Astrocyte (in vitro differentiated cells and primary cell): ENCODE measurements at places on chromosomes 2 and 18. TPM values are rescaled to one million over a fixed set of nuclear protein-coding genes. Genes with fewer than 3 reads are reported as not detected.

CAPN10 gene
- 22.7 and 24.9 TPM in 2 replicates for total RNA-seq

- DNase-seq = no peak
These were observed 168.6 kb downstream of the HDAC4 start for GRCh38 chr2:239232195-239232578.

DNA sequence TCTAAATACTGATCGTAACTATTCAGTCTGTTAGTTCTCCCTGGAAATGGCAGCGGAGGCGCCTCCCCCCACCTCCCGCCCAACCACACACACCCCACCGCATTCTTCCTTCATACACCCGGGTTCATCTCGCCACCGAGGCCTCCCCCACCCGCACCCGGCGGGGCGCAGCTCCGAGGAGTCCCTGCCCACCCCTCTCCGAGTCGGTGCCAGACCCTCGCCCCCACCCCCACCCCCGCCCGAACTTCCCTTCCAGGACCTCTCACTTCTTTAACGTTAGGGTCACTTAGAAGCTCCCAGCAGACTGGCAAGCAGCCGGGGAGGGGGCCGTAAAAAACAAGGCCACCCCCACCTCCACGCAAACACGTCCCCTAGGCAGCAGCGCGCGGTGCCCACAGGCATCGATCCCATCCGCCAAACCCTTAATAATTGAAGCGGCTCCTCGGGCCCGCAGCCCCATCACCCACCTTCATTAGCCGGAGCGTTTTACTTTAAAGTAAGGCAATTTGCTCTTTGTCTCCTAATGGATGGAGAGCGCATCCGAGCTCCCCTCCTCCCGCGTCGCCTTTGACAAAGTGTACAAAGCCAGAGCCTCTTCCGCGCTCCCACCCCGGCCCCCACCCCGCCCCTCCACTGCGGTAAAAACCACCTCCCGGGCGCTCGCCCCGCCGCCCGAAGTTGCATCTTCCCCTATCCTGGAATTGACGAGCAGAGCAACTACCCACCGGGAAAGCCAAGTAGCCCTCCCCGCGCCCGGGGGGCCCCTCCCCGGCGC, 624 bp downstream of the ZNF516 start:
- peak; percentile 32 for DNase-seq

DNA sequence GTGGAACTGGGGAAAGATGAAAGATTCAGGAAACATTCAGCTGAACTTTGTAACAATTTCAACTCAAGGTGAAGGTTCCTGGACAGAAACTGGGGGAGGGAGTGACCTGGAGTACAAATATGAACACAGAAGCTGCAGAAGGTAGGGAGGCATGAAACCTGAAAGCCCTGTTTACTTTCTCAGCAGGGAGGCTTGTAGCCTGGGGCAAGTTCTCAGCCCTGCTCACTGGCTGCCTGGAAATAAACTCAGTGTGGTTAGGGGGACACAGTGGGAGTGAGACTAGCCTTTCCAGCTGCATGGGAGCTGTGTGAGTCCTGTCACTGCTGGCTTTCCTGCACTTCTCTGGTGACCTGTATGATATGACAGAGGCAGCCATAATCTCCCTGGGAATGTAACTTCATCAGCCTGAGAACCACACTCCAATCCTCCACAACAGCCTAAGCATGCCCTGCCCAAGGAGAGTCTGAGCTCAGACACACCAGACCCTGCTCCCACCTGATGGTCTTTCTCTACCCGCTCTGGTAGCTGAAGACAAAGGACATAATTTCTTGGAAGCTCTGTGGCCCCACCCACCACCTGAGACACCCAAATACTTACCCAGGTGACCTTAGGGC, 77.0 kb downstream of the ZSWIM2 start:
- no peak for DNase-seq

DNA sequence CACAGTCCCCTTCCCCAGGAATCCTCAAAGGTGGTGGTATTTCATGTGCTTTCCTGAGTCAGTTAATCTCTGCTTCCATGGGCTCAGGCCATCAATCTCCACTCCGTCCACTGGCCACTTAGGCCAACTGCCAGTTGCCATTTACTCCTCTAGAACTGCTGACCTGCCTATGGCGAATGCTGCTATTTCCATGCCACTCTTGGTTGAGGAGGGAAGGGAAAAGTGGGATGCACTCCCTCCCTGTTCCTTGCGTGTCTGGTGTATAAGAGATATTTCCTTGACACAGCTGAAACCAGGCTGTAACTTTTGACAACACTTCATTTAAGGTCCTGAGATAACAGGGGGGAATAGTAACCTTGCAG, 261.5 kb downstream of the MREG start:
- DNase-seq = peak; percentile 60

- DNase-seq = peak; percentile 56
These were observed 62.8 kb downstream of the DTNA start for GRCh38 chr18:34772887-34773286.
